ENCODE measurements at places on chromosomes 12 and 14. TPM values are rescaled to one million over a fixed set of nuclear protein-coding genes. Genes with fewer than 3 reads are reported as not detected.

Gene KIF26A
- polyA plus RNA-seq: 5.9 TPM

Gene RNU6-7
- polyA plus RNA-seq: not detected

Gene SERPINA12
- not detected for polyA plus RNA-seq

Gene ESPL1
- 0.29 TPM for polyA plus RNA-seq

Gene LBHD2
- polyA plus RNA-seq: not detected

Gene TSPAN8
- 0.66 TPM for polyA plus RNA-seq

Gene RPL10L
- polyA plus RNA-seq: not detected

Gene TBX5
- 4.0 TPM for polyA plus RNA-seq

Gene JDP2
- 44.0 TPM for polyA plus RNA-seq

Gene RBP5
- polyA plus RNA-seq: 1.8 TPM

Gene B4GALNT1
- polyA plus RNA-seq: 5.3 TPM

Gene FAM90A1
- 0.03 TPM for polyA plus RNA-seq

Gene DIO3
- 0.28 TPM for polyA plus RNA-seq

Gene TSHR
- polyA plus RNA-seq: 0.04 TPM

Gene KRT74
- polyA plus RNA-seq: not detected

Gene LTB4R
- polyA plus RNA-seq: 3.2 TPM

Gene UBC
- 1,225 TPM for polyA plus RNA-seq

Gene KRT85
- polyA plus RNA-seq: not detected

Gene PLEKHD1
- polyA plus RNA-seq: 0.01 TPM

Gene NRL
- 3.3 TPM for polyA plus RNA-seq

Gene GLT1D1
- 0.07 TPM for polyA plus RNA-seq

Gene RFX4
- polyA plus RNA-seq: not detected

Gene TEX22
- 0.22 TPM for polyA plus RNA-seq

Gene SCARB1
- polyA plus RNA-seq: 8.7 TPM

Gene CD4
- polyA plus RNA-seq: 2.6 TPM

Gene UNG
- polyA plus RNA-seq: 14.2 TPM

Gene ZFYVE26
- 2.8 TPM for polyA plus RNA-seq

Gene PDE3A
- 18.8 TPM for polyA plus RNA-seq

Gene CFAP251
- polyA plus RNA-seq: 0.66 TPM

Gene CLEC2A
- polyA plus RNA-seq: not detected

Gene KRT72
- polyA plus RNA-seq: not detected

Gene GALNT8
- polyA plus RNA-seq: 0.42 TPM

Gene CEBPE
- polyA plus RNA-seq: not detected

Gene OR4N2
- polyA plus RNA-seq: not detected

Gene NKX2-8
- not detected for polyA plus RNA-seq

Gene DYNC1H1
- 173 TPM for polyA plus RNA-seq

Gene GPR132
- 0.88 TPM for polyA plus RNA-seq

Gene CLEC1B
- 0.04 TPM for polyA plus RNA-seq

Gene ATF7
- polyA plus RNA-seq: 23.0 TPM

Gene TMEM63C
- under 0.01 TPM for polyA plus RNA-seq
